ENCODE measurements at places on chromosomes 7 and 10.
A peak's percentile ranks its signal among the peaks of the same experiment; 100 is the strongest.

GRCh38 chr10:70132098-70133029, at the start of gene AIFM2:
TSS of gene AIFM2 (minus strand) at chr10:70132825. CDS start at chr10:70124084, 8,741 bp downstream.
- DNase-seq: peak; percentile 40

DNA sequence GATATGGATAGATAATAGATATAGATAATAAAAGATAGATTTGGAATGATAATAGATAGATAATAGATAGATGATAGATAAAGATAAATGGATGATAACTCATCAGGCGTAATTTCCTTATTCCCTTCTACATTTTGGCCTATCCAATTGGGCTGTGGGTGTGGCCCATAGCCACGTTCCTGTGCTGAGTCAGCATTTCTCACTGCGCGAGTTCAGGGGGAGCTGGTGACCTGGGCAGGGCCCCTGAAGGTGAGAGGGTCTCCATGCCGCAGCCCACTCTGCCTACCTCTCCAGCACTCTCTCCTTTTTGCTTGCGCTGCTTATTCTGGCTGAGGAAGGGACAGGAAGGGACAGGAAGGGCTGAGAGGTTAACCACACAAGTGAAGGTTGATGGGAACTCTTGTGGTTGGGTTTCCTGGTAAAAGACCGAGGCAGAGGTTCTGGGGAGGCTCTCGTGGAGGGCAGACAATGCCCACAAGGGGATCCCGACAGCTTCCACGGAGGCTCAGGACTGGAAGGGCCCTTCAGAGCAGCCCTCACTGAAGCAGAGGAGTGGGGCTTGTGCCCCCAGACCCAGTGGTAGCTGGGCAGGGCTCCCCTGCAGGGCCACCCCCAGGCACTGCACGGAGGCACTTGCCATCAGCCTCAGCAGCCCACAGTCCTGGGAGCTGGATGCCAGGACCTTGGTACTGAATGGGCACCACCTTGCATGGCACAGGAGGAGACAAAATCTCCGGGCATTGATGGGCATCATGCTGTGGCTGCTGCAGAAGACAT, 247.3 kb upstream of the PITRM1 start:
- DNase-seq: no peak

GRCh38 chr7:155342313-155342712, 44.6 kb downstream of the INSIG1 start:
- DNase-seq: no peak

- DNase-seq: no peak
Measured at GRCh38 chr10:119493155-119493554, 49.4 kb downstream of the RGS10 start.

GRCh38 chr7:23106057-23106822, 655 bp downstream of the KLHL7 start:
- DNase-seq: peak; percentile 89

DNA sequence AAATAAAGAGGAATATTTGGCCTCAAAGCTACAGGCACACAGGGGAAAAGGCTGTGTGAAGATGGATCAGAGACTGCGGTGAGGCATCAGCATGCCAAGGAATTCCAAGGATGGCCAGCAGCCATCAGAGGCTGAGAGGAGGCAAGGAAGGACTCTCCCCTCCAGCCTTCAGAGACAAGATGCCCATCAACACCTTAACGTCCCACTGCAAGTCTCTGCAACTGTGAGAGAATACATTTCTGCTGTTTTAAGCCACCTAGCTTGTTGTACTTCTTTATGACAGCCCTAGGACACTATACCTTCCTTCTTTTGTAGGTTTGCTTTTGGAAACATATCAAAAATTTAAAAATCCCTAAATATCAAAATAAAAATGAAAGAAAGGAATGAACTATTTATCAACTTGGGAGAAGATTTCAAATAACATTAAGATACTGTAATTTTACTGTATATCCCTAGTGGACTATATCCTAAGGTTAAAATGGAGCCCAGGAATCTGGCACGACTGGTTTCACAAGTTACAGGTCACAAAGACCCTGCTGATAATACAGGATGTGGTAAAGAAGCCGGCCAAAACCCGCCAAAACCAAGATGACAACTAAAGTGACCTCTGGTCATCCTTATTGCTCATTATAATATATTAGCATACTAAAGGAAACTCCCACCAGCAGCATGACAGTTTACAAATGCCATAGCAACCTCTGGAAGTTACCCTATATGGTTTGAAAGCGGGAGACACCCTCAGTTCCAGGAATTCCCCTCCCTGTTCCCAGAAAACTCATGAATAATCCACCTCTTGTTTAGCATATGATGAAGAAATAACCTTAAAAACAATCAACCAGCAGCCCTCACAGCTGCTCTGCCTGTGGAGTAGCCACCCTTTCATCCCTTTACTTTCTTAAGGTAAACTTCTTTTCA, 185.2 kb downstream of the AVL9 start:
- no peak for DNase-seq

- DNase-seq: no peak
Measured at GRCh38 chr7:155104913-155105312, 34.8 kb downstream of the HTR5A start.

GRCh38 chr7:72416846-72417245, 4.7 kb upstream of the CALN1 start:
- no peak for DNase-seq

- DNase-seq: no peak
Measured at GRCh38 chr10:118840071-118840775, 85.5 kb upstream of the CACUL1 start.

DNA sequence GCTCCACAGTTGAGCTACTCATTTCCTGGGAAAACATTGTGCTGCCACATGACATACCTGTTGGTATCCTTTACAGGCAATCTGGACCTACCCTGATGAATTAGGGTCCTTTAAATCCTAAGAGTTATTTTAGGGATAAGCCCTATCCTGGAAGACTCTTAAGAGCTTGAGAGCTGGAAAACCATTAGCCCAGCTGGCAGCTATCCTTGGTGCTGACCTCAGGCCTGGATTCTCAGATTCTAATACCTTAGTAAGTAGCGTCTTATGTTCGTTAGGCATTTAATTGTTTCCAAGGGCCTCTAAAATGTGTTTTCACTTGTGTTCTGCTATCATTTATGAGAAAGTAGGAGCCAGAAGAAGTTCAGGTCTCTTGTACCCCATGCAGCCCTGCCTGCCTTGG, 93.0 kb upstream of the SORCS3 start:
- DNase-seq: no peak

GRCh38 chr7:111697771-111698170, 135.5 kb upstream of the IMMP2L start:
- DNase-seq: no peak

DNA sequence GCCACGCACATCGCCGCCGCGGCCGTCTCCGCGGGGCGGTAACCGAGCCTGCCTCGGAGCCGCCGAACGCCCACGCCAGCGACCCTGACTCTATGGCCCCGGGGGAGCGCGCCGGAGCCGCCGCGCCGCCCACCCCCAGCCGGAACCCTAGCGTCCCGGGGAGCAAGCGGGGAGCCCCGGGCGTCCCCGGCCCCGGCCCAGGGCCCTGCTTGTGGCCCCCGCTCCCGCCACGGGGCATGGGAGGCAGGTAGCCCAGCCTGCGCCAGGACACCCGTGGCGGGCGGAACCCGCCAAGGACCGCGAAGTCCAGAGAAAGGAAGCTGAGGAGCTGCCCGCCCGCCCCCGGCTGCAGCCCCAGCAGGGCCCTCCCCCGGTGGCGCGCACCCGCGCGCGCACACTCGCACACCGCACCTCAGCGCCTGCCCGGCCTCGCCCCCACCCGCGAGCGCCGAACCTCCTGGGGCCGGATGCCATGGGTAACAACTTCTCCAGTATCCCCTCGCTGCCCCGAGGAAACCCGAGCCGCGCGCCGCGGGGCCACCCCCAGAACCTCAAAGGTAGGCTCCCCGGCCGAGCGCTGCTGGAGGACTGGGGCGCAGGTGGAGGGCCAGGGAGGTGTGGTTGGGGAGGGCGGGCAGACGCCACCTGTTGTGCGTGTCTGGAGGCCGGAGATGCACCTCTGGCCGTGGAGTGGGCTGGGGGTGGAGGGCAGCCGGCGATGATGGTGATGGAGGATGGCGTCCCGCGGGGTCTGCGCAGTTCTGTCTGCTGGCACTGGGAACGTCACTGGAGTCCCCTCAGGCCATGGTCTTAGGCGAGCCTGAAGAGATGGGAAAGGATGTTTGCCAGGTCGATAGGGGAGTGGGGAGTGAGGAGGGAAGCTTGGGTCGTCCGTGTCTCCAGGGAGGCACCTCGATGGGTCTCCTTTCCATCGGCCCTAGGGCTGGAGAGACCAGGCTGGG, 692 bp downstream of the NEURL1 start:
- peak; percentile 59 for DNase-seq

DNA sequence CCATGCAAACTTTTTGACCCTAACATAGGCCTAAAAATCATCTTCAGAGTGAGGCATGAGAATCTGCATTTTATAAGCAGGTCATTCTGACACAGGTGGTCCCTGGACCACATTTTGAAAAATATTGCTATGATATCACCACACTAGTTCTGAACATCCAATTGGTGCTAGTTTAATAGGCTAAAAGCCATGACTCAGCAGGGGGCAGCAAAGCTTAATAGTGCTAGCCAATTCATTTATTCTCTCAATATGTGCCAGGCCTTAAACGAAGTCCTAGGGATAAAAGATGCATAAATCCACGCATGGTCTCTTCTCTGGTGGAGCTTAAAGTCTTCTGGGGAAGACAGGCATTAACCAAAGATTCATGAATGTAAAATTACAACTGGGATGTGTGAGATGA, 10.2 kb upstream of the SLC25A28 start:
- no peak for DNase-seq

DNA sequence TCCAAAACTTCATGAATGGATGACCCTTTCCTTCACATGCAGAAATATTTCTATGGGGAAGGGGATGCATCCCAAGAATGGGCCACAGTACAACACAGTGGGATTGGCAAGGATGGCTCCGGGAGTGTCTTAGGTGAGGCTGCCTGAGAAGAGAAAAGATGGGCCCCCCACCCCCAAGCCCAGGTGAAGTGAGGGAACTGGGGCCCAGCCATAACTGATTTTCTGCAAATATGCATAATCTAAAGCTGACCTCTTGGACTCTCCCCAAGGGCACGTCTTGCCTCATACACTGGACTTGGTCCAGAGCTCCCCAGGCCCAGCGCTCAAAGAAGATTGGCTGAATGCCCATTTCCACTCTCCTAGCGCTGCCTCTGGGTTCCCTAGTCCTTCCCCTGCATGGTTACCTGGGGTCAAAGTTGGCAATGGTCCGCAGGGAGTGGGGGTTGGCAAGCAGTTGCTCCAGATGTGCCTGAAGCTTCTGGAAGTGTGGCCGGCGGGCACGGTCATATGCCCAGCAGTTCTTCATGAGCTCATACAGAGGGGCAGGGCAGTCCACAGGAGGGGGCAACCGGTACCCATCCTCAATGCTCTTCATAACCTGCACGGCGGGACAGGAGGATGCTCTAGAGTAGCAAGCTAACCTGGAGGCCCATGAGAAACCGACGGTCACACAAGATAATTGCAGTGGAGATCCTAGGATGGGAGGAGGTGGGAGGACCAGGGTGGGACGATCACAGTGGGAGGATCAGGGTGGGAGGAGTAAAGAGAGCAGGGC, 12.3 kb downstream of the ZYX start:
- no peak for DNase-seq

DNA sequence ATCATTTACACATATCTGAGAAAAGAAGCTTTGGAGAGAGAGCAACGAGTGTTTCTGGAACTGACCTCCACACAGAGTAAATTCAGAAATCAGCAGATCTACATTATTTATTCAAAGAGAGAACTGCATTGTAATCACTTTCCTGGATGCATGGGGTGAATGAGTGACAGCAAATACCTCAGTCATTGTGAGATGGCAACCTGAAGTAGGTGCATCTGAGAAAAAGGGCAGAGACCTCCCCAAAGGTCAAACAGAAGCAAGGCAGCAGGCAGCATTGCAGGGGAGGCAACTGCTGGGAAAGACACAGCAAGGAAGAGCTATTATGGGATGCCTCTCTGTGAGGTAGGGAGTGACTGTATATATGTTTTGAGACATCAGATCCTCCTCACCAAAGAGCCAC, 26.5 kb upstream of the SMIM30 start:
- DNase-seq: no peak

DNA sequence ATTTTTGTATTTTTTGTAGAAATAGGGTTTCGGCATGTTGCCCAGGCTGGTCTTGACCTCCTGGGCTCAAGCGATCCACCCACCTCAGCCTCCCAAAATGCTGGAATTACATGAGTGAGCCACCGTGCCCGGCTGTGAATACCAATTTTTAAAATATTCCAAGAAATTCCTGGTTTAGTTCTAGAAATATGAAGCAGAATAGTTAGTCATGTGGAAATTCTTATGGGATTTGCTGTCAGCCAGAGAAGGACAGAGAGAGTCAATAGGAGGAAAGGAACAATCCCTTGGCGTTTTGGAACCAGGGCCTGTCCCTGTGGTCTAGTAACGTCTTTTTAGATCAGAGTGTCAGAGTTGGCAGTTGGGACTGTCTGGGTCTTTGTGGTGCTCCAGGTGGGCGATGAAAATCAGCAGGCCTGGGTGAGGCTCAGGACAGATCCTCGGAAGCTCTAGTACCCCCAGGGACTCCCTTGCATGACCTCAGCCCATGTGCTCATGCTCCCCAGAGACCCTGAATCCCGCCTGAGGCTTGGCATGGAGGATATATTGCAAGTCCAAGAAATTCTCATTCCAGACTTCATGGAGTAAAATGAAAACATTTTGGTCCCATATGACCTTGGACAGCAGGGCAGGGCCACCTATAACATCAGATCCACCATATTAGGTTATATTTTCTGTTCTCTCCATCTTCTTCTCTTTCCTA, 7.8 kb downstream of the NODAL start:
- DNase-seq: no peak

DNA sequence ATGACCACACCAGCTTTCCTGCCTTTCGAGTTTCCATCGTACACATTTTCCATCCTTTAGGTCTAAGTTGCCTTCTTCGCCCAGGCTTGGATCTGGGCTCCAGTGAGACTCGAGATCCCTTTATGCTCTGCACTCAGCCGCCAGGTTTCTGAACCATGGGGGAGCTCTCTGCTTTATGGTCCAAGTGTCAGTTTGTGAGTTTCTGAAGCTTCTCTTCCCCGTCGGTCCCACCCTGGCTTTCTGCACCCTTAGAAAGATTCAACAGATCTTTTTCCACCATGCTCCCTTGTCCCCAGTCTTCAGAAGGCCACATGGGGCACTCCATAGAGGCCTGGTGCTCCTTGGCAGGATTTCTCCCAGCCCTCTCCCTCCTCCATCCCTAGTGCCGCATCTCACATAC, 402.0 kb downstream of the PTPRN2 start:
- DNase-seq: no peak

DNA sequence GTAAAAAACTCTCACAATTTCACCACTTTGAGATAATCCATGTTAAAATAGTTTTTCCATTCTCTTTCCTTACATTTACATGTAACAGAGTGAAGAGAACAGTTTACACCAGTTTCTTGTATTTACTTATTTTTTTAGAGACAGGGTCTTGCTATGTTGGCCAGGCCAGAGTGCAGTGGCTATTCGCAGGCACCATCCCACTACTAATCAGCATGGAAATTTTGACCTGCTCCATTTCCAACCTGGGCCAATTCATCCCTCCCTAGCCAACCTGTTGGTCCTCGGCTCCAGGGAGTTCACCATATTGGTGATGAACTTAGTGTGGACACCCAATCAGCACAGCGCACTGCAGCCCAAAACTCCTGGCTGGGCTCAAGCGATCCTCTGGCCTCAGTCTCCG, 74.1 kb downstream of the LYZL2 start:
- DNase-seq: no peak

Data from brain (organoid and tissue), 16 donors.